C1 segment of cervical spinal cord (tissue), 14 donors: ENCODE measurements at places on chromosomes 5 and 9.

DNA sequence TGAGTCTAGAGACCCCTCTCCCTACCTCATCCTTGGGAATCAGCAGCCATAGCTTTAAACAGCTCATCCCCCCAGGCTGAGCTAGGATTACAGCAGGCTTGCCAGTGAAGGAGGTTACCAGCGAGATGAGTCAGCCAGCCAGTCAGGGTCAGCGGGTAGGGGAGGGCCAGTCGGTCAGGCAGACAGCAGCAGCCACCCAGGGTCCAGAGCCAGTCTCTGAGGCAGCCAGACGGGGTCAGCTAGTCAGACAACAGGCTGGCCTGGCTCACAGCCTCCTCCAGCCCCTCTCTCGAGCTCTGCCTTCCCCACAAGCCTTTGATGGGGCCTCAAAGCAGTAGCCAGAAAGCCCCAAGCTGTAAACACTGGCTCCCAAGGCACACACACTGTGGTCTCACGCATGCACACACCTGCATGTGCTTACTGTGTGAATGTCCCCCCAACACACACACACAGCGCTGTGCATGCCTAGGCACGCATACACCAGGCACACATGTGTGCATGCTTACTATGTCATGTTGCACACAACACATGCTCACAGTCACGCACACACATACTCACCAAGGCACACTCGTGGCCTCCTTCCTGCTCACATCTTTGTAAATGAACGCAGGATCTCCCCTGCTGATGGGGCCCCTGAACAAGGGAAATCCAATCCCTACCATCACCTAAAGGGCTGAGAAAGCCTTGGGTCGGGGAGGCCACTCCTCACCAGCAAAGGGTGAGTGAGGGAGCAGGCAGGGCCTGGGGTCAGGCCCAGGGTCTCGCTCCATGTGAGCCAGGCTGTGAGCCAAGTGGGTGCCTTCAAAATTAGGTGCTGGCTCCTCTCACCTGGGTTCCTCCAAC is 28.2 kb upstream of the CPLX2 start:
- DNase-seq = no peak

- no peak for DNase-seq
Observed at GRCh38 chr5:180535573-180535972, 41.4 kb downstream of the CNOT6 start.

GRCh38 chr9:114382699-114383520 is 4.9 kb downstream of the AKNA start:
- DNase-seq = no peak

DNA sequence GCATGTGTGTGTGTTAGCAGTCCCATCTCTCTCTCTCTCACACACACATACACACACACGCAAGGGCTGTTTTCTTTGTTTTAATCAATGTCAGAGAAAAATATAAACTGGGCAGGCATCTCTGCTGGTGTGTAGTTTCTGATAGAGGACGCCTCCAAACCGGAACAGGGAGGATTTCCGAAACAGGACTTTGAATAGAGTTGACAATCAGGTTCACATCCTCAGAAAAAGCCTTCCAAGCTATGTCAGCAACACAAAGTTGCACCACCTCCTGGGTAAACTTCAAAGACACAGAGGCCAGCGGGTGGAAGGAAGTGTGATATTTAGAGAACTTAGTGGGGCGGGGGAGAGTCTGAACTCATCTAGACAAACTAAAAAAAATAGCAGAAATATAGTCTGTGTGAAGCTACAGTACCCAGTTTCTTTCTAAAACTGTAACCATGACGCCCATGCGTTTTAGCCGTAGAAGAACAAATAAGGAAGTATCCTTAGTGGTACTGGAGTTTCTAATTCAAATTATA is 1.2 kb downstream of the ST8SIA4 start:
- DNase-seq = no peak

DNA sequence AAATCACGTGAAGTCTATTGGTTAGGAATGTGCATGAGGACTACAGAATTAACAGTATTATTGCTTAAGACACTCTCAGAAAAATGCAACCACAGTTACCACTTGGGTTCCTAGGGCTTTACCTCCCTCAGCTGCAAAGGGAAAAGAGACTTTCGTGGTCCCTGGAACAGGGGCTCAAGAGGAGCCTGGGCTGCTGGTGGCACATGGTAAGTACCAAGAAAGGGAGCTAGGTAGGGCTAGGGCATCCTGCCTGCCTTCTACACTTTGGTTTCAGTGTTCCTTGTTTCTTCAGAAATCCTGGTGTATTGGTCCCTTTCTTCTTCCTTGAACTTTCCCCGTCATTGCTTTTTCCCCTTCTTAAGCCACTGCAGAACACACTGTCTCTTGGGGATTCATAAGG is 7.3 kb upstream of the VCAN start:
- no peak for DNase-seq

- no peak for DNase-seq
Observed at GRCh38 chr5:8396246-8396645, 527.3 kb downstream of the MTRR start.

DNA sequence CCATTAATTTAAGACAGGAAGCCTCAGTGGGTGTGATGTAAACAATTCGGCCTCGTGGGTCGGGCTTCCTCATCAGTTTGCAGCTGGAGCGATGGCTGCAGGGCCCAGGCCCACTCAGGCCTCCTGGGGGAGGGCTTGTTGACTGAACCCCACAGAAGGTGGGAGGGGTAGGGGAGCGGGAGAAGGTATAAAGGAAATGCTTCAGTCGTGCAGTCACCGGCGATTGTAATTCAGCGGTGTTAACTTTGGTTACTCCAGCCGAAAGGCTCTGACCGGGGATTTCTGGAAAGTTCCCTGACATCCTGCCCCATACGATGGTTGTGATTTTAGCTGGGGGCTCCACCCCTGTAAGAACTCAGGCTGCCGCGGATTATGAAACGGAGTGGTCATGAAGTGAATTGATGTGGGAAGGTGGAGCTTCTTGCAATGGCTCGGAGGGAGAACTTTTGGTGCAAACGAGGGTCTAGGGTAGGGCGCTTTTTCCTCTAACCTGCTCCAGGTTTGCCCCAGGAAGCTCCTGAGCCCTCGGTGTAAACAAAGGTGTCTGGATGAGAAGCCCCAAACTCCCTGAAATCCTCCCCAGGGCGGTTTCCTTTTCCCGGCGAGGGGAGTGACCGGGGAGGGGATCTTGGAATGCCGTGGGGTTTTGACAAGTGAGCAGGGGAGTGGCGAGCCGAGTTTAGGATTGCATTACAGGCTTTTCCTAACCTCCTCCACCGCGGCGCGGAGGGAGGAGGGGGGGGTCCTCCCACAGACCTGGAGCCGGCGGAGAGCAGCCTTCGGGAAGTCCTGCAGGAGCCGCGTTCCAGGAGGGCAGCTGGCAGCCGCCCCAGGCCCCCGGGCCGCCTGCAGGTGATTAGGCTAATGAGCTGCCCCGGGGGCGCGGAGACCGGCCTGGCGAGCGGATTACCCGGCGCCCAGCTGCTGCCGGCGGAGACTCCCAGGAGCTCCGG is 215.5 kb downstream of the PDZD2 start:
- peak; percentile 23 for DNase-seq

GRCh38 chr5:78008356-78008967 is 232.3 kb upstream of the TBCA start:
- DNase-seq = no peak

DNA sequence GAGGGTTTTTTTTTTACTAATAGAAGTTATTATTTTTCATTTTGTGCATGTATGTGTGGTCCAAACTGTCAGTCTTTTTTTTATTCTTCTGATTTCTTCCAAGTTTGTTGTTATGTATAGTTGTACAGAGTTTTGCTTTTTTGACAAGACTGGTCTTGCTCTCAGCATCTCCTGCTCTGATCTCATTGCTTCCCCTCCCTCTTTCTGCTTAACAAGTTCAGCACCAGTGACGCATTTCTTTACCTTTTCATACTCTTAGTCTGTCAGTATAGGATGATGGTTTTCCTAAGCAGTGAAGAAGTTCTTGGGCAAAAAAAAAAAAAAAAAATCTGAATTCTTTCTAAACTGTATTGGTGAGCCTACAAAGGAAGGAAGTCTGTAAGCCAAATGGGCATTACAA is 135.1 kb downstream of the CD180 start:
- no peak for DNase-seq

GRCh38 chr9:8725635-8726034 is 926.1 kb upstream of the DMAC1 start:
- no peak for DNase-seq

DNA sequence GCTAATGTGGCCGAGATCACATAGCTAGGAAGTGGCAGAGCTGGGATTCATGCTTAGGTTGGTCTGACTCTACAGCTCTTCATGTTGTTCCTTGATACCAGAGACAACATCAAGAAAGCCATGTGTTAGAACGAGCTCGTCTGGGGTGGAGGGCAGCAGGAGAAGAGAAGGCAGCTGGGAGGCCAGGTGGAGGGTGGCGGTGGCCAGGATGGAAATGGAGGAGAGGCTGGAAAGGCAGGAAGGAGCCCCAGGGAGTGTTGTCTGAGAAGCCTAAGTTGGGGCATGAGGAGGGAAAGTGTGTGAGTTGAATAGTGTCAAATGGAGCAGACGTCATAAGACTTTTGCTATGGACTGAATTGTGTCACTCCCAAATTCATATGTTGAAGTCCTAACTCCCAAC is 315.3 kb downstream of the GADD45G start:
- no peak for DNase-seq

- no peak for DNase-seq
Observed at GRCh38 chr5:15321776-15322175, 178.2 kb upstream of the FBXL7 start.

DNA sequence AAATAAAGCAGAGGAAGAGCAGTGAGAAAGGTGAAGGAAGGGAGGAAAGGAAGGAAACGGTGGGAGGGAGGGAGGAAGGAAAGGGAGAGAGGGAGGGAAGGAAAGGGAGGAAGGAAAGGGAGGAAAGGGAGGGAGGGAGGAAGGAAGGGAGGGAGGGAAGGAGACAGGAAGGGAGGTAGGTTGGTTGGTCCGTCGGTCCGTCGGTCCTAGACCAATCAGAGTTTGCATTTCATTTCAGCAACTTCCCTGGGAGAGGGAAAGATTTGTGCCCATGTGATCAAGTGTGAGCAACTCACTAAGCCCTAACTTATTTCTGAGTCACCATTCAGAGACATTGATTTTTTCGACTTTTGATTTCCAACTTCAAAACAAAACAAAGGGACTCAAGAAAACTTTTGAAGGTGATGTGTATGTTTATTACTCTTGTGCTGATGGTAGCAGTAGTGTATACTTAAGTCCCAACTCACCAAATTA is 18.8 kb downstream of the NANS start:
- DNase-seq = no peak

DNA sequence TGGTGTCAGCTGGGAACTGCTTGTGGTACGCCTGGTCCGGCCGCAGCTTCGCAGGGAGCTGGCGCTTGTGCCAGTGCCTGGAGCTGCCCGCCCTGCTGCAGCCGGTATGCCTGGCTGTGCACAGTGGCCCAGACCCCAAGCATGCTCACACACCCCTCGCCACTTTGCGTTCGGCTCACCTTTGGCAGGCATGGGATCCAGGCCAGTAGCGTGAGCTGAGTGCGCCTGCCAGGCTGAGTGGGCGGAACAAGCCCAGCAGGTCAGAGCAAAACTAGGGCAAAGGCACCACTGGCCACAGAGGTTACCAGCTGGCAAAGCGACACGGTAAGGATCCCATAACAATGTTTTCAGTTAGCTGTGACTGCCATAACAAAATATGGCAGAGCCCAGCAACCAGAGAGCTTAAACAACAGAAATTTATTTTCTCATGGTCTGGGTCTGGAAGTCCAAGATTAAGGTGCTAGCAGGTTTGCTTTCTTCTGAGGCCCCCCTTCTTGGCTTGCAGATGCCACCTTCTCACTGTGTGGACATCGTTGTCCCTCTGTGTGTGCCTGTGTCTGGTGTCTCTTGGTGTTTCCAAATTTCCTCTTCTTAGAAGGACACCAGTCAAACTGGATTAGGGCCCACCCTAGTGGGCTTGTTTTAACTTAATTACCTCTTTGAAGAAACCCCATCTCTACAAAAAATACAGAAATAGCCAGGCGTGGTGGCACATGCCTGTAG is 61.6 kb downstream of the PSAT1 start:
- no peak for DNase-seq

DNA sequence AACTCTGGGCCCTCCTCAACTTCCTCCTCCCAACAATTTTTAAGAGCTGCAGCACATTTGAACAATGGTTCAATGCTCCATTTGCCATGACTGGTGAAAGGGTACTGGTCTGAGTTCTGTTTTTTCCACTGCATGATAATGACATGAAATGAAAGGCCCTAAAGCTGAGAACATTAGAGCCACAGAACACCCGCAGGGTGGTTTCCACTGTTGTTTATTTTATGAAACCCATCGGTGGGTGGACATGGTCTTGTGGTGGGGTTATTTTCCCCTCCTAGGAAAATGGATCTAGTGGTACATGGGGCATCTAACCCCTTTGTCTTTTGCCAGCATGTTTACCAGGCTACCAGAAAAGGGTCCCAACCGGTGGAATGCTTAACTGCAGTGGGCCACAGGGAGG is 71.8 kb downstream of the SMARCA2 start:
- no peak for DNase-seq

- DNase-seq = no peak
Observed at GRCh38 chr5:179596421-179596820, 27.1 kb downstream of the HNRNPH1 start.

- no peak for DNase-seq
Observed at GRCh38 chr9:122334916-122335315, 35.9 kb upstream of the PTGS1 start.

- no peak for DNase-seq
Observed at GRCh38 chr5:158468444-158468843, 609.5 kb upstream of the CLINT1 start.
